Activated CD8-positive, alpha-beta memory T cell treated with anti-CD3 and anti-CD28 coated beads for 48 hours (primary cell): ENCODE measurements at places on chromosomes 13 and 19.

GRCh38 chr19:13982773-13983172 is 23.3 kb downstream of the RFX1 start:
- DNase-seq = no peak

- DNase-seq = no peak
Observed at GRCh38 chr13:23751195-23751594, 138.0 kb downstream of the MIPEP start.

DNA sequence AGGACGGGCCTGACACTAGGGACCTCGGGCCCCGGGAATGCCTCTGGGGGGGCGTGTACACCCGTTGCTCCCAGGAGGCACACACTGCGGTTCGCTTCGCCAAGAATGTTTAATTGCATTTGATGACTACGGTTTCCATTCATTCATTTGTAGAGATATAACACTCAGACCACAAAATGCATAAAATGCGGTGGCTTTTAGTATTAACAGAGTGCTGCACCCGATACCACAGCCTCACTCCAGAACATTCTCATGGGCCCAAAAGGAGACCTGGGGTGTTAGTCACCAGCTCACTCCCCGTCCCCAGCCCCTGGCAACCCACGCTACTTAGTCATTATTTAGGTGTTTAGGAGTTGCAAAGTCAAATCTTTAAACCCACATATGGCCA is 21.8 kb downstream of the HCN2 start:
- peak; percentile 56 for DNase-seq

GRCh38 chr13:38849315-38849714 is 141.3 kb downstream of the STOML3 start:
- no peak for DNase-seq

GRCh38 chr13:27151798-27152599 is 19.6 kb downstream of the USP12 start:
- no peak for DNase-seq

GRCh38 chr19:46844067-46844489 is 6.6 kb downstream of the AP2S1 start:
- no peak for DNase-seq

DNA sequence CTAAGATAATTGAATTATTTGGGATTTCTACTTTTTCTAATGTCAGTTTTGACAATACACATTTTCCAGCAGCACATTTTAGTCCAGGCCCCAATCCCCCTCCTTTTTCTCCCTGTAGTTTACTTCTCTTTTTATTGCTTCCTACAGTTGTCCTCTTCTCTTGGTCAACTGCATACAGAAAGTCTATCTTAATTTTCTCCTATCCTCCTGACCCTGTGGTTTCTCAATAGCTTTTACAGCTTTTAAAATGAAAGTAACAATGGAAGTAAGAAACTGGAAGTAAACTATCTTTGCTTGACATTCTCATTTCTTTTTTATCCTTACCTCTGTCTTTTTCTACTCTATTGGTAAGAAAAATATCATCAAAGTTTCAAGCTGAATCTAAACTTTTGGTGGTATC is 106.5 kb upstream of the OXGR1 start:
- no peak for DNase-seq

GRCh38 chr13:75357576-75358289 is 124.2 kb downstream of the TBC1D4 start:
- no peak for DNase-seq

DNA sequence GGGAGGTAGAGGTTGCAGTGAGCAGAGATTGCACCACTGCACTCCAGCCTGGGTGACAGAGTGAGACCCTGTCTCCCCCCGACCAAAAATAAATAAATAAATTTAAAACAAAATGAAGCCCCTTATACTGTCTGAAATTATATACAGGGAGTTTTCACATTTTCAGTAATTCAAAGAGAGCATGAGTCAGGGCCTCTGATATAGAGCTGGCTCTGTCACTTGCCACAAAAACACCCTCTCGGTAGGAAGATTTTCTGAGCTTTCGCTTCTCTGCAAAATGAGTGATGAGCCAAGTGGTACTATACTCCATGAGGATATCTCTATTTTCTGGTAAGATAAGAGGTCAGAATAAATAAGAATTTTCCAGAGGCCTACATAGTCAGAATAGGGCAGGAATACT is 462.9 kb downstream of the COG6 start:
- no peak for DNase-seq

DNA sequence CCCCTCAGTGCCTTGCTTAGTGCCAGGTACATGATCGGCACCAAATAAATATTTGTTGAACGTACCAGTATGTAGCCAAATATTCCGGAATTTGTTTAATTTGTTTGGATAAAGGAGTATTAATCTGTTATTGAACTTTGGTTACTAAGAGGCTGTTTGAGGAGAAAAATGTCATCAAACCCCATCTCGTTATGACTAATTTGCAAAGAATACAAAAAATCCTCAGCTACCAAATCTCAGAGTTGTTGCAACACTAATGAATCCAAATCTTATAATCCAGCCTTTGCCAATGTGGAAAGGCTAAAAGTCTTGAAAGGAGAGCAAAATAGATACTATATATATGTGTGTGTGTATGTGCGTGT is 79.5 kb downstream of the KLF5 start:
- DNase-seq = no peak

GRCh38 chr13:76723551-76724232 is 162.5 kb downstream of the KCTD12 start:
- no peak for DNase-seq

- no peak for DNase-seq
Observed at GRCh38 chr19:46901701-46902401, 41.1 kb downstream of the ARHGAP35 start.

GRCh38 chr13:113110852-113111315 is 5.3 kb downstream of the F7 start:
- DNase-seq = no peak

- no peak for DNase-seq
Observed at GRCh38 chr19:18677156-18677555, 6.3 kb upstream of the CRTC1 start.

DNA sequence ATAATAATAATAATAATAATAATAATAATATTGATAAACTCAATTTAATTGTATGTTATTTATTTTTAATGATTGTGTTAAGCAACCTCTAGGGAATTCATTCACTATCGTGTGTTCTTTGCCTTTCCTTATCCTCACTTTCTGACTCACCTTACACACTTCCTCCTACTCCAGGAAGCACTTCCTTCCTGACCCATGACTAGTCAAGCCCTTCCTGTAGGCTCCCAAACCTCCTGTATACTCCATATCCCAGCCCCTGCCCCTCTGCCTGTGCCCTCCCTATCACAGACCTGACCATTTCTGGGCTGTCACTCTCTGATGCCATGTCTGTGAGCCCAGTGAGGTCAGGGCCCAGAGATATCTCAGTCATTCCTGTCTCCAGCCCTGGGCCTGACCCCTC is 7.6 kb downstream of the LGALS4 start:
- DNase-seq = no peak

DNA sequence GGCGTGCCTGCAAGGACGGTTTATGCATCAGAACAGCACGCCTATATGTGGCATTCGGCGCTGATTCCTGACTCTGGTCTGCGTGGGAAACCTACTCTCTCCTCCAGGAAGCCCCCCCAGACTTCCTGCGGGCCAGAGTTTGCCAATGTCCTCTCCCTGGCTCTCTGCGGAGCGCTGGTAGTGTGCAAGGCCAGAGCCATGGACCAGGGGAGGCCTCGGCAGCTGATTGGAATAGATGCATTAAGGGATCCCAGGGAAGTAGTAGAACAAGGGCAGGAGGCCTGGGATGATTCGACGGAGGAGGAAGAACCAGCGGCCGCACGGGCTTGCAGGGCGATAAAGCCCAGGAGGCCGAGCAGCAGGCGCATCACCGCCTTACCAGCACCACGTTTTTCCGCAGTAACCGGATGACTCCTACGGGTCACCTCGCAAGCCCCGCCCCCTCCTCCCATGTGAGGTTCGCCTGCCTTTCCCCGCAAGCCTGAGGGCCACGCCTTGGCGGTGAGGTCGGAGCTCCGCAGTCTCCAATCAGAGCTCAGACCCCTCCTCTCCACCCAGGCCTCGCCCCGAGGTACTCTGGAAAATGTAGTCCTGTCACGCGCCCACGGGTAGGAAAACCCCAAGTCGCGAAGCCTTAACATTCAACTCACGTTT is 5.0 kb downstream of the CLEC11A start:
- DNase-seq = peak; percentile 70

GRCh38 chr13:101967216-101967615 is 434.6 kb downstream of the FGF14 start:
- no peak for DNase-seq

DNA sequence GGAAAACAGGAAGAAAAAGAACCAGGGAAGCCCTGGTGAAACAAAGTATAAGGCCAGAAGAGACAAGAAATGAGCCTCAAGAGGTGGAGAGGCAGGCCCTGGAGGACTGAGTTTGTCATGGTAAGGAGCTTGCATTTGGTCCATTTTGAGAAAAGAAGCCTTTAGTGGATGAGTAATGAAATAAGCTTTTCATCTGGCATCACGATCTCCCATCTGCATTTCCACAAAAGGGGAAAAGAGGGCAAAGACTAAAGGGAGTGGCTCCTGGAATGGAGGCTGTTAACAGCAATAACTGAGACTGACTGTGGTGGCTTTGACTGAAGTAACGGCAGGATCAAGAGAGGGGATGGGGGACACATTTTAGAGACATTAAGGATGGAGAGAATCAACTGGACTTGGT is 148.8 kb upstream of the NBEA start:
- DNase-seq = no peak

DNA sequence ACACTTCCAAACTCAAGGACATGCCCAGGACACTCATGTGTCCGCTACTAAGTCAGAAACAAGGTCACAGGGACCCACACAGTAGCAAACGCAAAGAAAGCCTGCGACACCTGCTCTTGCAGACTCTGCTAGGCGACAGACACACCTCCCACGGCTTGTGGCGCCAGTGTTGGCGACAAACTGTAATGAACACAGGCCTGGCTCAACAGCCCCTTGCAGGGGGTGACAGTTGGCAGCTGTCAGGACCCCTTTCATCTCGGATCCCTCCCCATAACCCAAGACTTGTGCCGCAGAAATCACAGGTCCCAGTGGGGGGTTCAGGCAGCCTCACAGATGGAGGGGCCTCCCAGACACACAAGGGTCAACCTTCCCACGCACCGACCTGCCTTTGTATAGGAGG is 364 bp downstream of the CKM start:
- no peak for DNase-seq

- DNase-seq = no peak
Observed at GRCh38 chr13:95355494-95355893, 54.2 kb upstream of the ABCC4 start.

DNA sequence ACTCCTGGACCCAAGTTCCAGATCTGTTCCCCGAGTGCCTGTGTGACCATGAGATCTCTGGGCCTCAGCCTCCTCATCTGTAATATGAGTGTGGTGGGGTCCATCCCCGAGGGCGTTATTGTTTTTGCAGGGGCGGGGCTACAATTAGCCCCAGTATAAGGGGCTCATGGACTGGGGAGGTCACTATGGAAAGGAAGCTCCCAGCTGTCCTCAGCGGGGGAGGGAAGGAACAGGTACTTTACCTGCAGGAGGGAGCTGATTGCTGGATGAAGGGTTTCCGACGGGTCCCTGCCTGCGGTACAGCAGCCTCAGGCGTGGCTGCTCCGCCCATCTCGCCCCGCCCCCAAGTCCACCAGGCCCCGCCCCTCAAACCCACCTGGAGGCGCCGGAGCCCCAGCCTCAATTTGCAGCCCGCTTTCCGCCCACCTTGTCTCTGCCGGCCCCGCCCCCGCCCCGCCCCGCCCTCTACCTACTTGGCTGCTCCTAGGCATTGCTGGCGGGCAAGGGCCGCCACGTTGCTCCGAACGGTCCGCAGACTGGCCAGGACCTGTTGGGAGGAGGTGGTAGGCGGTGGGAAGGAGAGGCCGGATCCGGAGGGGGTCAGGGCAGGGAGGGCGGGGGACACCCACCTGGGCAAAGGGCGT is 5.5 kb downstream of the PDE4C start:
- no peak for DNase-seq

DNA sequence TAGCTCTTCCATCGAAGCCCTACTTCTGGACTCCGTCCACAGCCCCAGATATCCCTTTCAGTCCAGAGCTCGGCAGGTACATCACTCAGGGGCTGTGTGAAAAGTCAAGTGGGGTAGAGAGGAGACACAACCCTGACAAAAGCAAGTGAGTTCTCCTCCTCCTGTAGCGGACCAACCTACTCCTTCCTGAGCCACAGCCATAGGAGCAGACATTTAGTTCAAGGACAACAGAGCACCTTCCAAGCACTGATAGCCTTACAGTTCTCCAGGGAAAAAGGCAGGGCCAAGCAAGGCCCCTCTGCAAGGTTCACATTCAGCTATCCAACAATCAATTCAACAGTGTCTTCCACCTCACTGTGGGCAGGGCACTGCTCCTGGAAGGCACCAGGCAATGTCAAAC is 89.0 kb downstream of the FGF14 start:
- no peak for DNase-seq

DNA sequence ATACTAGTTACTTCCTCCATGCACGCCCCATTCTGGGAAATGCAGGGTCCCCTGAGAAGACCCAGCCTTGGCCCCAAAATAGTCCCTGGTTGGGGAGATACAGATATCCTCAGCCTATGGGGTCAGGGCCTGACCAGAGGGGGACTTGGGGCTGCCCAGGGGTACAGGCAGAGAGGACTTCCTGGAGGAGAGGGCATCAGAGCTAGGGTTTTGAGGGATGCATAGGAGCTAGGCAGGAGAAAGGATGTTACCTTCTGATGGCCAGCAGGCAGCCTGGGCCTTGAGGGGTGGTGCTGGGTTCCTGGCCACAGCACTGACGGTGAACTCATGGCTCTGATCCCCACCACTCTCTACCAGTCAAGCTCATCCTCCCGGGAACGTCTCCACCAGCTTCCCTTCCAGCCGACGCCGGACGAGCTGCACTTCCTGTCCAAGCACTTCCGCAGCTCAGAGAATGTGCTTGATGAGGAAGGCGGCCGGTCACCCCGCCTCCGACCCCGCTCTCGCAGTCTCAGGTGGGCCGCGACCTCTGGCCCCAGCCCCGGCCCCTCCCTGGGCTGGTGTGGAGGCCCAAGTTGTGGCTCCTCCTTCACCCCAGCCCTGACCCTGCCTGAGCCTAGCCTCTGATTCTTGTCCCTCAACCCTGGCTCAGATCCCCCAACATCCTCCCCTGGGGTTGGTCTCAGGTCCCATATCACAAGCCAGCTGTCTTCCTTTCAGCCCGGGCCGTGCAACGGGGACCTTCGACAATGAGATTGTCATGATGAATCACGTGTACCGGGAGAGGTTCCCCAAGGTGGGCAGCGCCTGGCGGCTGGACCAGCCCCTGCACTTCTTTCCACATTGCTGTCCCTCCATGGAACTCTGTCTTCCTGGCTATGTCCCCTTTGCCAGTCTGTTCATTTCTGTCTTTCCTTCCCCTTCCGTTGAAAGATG is 25.6 kb downstream of the MAST3 start:
- DNase-seq = no peak

- DNase-seq = peak; percentile 91
Observed at GRCh38 chr19:42268142-42268703, 829 bp upstream of the CIC start.

DNA sequence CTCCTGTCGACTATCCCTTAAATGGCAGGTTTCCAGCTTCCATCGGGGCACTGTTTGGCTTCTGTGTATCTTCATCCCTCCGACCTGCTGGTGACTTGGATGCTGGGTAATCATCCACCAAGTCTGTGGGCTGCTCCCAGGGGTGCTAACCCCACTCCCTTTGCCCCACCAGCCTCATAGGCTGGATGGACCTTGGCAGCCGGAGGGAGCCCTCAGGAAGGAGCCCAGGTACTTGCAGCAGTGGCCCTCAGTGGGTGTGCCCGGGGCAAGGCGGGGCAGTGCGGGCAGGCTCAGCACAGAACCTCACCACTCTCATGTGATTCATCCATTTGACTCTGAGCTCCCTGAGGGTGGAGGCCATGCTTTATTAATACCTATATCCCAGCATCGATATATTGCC is 27.4 kb upstream of the TUBGCP3 start:
- DNase-seq = no peak

- no peak for DNase-seq
Observed at GRCh38 chr13:30332456-30333143, 25.2 kb upstream of the KATNAL1 start.
